ENCODE measurements at places on chromosomes 3 and 15. TPM values are rescaled to one million over a fixed set of nuclear protein-coding genes. Genes with fewer than 3 reads are reported as not detected.

POLQ gene
- 0.24 TPM for total RNA-seq

ALS2CL gene
- 5.4 TPM for total RNA-seq

EXD1 gene
- total RNA-seq, result not detected

GOLGA8S gene
- not detected for total RNA-seq

CPNE4 gene
- not detected for total RNA-seq

FETUB gene
- total RNA-seq, result not detected

DNA sequence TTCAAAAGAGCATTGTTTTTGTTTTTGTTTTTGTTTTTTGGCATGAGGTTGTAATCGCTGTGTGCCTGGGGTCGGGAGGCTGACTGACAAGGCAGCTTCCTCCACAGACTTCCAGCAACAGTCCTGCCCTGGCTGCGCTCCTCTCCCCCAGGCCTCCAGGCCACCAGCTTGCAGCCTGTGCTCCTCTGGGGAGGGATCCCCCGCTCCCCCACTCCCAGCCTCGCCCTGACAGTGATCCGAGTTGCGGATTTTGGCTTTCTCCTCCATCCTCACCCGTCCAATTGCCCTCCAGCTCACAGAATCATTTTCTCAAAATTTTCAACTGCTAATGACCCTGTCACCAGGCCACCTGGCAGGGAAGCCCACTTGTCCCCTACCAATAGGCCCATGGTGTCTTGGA is 36.5 kb upstream of the PCSK6 start:
- H3K36me3 ChIP-seq, result no peaks in the 10 kb centered on the region
- H3K4me3 ChIP-seq, result no peak overlapping the region
- peaks cover 9% of the 10 kb centered on the region for H3K4me1 ChIP-seq
- H3K27me3 ChIP-seq, result no peaks in the 10 kb centered on the region

DNA sequence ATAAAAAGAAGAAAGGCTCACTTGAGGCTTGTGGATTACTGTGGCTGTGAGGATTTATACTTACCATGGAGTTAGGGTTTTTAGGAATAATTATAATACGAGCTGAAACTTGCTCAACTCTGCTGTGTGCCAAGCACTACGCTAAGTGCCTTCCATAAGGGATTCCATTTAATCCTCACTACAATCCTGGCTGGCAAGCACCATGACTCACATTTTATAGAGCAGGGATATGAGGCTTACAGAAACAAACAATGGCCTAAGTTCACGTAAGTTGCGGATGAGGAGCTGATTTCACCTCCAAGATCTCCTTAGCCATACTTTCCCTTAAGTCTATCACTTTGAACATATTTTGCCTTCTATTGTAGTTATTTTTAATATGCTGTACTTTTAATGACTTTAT is 43.9 kb upstream of the ARL8B start:
- H3K36me3 ChIP-seq, result no peaks in the 10 kb centered on the region
- DNase-seq, result no peak
- H3K27ac ChIP-seq, result no peak overlapping the region
- peaks cover under 1% of the 10 kb centered on the region for H3K4me1 ChIP-seq
- H3K4me3 ChIP-seq, result no peak overlapping the region

Measured in gastrocnemius medialis (tissue), 4 donors.